ENCODE measurements at places on chromosomes 3 and 15.
A peak's percentile ranks its signal among the peaks of the same experiment; 100 is the strongest.

DNA sequence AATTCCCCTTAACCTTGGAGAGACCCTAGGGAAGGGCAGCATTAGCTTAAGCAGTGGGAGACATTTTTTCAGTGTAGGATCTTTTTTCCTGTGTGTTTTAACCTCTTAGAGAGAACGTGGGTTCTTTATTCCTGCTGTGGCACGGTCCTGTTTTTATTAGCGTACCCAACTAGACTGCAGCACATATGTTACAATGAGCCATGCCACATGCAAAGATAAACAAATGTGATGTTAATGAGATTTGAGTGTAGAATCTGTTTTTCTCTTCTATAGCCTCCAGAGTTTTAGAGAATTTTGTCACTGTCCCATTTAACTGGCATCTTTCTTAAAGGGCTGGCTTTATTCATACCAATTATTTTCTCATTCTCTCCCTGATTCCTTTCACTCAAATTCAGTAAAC, 347.5 kb downstream of the CNTN4 start:
- DNase-seq = no peak

- DNase-seq = no peak
These were observed 57.1 kb downstream of the ADAMTS17 start for GRCh38 chr15:100284701-100285100.

DNA sequence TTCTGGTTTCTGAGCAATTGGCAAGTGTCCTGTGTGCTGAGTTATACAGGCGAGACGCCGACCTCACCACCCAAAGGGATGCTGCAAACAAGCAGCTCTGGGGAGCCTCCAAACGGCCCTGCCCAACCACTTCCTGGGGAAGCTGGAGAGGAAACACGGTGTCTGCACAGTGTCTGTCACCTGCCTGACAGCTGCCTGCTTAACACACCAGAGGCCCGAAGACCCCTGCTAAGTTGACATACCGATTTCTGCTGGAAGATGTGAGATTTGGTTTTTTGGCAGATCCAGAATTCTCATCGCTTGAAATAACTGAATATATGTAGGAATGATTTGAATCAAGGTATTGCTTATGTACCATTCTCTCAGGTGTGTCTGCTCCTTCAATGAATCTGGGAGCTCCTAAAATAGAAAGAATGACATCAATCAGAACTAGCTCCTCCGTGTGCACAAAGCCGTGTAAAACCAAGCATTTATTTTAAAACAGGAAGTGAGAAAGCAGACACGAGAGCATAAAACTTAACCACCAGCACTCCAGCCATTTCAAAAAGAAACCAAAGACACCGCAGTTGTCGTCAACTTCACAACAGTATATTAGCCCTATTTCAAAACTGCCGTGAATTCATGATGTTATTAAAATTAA, 27.2 kb downstream of the LRRC2 start:
- peak; percentile 71 for DNase-seq

GRCh38 chr3:28103861-28104260, 137.6 kb upstream of the CMC1 start:
- DNase-seq = no peak

GRCh38 chr3:130854208-130854864, 39.5 kb upstream of the ATP2C1 start:
- DNase-seq = no peak

DNA sequence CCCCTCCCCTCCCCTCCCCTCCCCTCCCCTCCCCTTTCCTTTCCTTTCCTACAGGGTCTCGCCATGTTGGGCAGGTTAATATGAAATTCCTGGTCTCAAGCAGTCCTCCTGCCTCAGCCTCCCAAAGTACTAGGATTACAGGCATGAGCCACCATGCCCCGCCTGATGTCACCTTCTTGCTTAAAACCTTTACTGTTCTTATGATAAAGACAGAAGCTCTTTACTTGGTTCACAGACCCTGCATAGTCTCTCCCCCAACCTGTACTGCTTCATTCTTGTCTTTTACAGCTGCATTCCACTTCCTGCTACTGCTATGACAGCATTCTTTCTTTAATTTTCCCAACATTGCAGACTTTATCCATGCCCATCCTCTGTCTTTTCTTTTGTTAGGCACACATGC, 20.8 kb downstream of the MED12L start:
- DNase-seq = no peak

- DNase-seq = no peak
These were observed 25.8 kb upstream of the NFKBIZ start for GRCh38 chr3:101823525-101823924.

DNA sequence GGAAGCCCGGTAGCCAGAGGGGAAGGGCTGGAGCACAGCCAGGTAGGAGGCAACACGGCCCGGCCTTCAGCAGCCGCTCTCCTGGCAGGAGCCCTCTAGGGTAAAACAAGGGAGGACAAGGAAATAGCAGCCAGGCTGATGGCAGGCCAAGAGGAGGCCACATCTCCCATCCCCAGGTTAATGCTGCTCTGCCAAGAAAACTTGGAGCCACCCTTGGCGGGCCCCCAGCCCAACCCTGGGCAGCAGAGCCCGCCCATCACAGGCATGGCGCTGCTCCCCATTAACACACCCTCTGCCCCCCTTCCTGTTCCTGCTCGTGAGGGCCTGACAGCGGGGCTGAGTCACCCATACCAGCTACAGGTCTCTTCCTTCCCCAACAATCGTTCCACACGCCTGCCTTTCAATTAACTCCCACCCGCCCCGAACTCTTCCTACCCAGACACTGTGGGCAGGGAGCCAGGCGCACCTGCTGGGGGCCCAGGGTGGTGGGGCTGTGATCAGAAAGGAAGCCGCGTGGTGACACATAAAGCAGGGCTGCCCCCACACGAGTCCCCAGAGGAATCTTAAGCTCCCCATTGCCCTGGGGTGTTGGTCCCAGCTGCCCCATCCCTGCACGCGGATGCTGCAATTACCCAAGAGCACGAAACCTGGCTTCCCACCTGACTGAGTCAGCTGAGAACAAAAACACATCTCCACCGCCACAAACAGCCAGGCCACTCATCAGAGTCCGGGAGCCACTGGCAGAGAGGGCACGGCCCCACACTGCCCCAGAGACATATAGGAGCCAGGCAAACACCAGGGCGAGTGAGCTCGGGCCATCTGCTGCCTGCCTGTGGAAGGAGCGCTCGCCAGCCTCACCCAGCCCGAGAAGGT, at the start of gene C15orf62:
Gene C15orf62 (plus strand): TSS at position 707 of the 873 bp plus-strand sequence. CDS start 516 bp downstream, outside the sequence.
- no peak for DNase-seq

- DNase-seq = no peak
These were observed 33.1 kb downstream of the RBP2 start for GRCh38 chr3:139443186-139443585.

DNA sequence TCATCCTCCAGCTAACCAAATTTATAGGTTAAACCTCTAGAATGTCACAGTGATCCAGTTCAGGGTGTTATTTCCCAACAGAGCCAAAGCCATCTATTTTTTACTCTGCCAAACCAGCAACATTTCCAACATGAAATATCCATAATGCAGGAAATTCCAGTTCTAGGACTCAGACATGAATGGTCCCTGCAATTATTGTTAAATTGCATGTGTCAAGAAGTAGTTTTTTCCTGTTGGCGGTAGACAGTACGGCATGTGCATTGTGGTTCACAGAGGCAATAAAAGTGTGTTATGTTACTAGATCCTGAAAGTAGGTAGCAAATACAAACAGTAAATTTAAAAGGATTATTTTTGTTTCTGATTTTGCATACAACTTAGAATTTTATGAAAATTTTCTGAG, 215.7 kb upstream of the THBS1 start:
- no peak for DNase-seq

- no peak for DNase-seq
These were observed 276.6 kb upstream of the NR2F2 start for GRCh38 chr15:96053781-96054428.

- DNase-seq = no peak
These were observed 33.3 kb downstream of the EMC4 start for GRCh38 chr15:34258151-34258550.

- DNase-seq = peak; percentile 5
These were observed 65.7 kb downstream of the CDIN1 start for GRCh38 chr15:36645106-36645505.

- no peak for DNase-seq
These were observed 26.7 kb downstream of the NBEAL2 start for GRCh38 chr3:47006145-47006651.

GRCh38 chr3:156604642-156605144, 49.8 kb upstream of the SSR3 start:
- DNase-seq = no peak

- DNase-seq = no peak
These were observed 112.7 kb downstream of the CHSY1 start for GRCh38 chr15:101138913-101139880.

GRCh38 chr3:85912980-85913379, 954.2 kb downstream of the CADM2 start:
- DNase-seq = no peak

DNA sequence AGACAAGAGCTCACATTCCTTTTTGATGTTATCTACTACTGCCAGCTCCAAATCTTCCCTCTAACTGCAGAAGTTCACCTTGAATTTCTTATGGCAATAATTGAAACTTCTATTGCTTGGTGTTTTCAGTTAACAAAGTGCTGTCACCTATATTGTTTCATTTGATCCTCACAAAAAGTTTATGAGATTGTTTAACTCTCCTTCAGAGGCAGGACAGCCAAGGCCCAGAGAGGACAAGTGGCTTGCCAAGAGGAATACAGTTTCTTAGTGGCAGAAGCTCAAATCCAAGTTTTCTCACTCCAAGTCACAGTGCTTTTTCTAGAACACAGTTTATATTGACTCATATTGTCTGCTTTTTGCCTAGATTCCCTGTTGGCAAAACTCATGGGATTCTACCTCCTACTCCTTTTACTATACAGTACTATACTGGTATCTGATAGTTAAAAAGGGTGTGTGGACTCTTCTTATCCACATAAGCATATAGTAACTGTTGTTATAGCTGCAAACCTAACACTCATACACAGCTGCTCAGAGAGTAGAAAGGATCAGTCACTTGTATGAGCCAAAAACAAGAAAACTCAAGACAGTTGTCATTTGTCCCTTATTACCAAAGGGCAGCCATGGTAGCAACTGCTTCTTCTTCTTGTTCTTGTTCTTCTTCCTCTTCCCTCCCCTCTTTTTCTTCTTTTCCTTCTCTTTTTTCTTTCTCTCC, 15.9 kb downstream of the TM4SF4 start:
- no peak for DNase-seq

- DNase-seq = no peak
These were observed 113.2 kb upstream of the NSMCE3 start for GRCh38 chr15:29382862-29383261.

GRCh38 chr15:51095681-51096331, 1.1 kb upstream of the TNFAIP8L3 start:
- DNase-seq = no peak

- DNase-seq = no peak
These were observed 174.3 kb downstream of the EBLN2 start for GRCh38 chr3:73235768-73236167.

- DNase-seq = no peak
These were observed 132.0 kb upstream of the IL12A start for GRCh38 chr3:159856590-159857104.

- DNase-seq = no peak
These were observed 135.9 kb downstream of the KCNAB1 start for GRCh38 chr3:156256256-156256655.

- no peak for DNase-seq
These were observed 307.6 kb downstream of the ZBTB20 start for GRCh38 chr3:114839476-114839875.

GRCh38 chr3:102660653-102661052, 225.8 kb downstream of the ZPLD1 start:
- DNase-seq = no peak

- no peak for DNase-seq
These were observed 25.8 kb upstream of the BLM start for GRCh38 chr15:90691369-90691768.

GRCh38 chr3:168615493-168616020, 519.8 kb upstream of the GOLIM4 start:
- DNase-seq = no peak
